Cardiac fibroblast (primary cell): ENCODE measurements at places on chromosomes 1 and 21.

DNA sequence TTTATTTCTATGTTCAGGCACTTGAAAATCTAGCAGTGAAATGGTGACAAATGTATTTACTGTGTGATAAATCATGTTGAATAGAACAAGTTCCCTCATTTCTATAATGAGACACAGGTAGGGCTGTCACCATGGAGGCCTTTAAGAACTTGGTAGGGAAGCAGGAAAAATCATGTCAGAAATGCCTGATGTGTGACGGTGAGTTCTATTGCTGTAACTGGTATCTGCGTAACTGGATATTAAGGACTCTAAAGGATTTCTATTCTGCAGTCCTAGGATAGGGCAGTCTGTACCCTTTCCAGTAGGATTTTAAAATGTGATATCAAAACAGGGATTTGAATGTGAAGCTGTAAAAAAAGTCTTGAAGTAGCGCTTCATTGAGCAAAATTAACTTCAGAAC lies 15.5 kb downstream of the ACTN2 start:
- no peak for DNase-seq

GRCh38 chr1:245694753-245695195 lies 540.0 kb downstream of the KIF26B start:
- DNase-seq: no peak

DNA sequence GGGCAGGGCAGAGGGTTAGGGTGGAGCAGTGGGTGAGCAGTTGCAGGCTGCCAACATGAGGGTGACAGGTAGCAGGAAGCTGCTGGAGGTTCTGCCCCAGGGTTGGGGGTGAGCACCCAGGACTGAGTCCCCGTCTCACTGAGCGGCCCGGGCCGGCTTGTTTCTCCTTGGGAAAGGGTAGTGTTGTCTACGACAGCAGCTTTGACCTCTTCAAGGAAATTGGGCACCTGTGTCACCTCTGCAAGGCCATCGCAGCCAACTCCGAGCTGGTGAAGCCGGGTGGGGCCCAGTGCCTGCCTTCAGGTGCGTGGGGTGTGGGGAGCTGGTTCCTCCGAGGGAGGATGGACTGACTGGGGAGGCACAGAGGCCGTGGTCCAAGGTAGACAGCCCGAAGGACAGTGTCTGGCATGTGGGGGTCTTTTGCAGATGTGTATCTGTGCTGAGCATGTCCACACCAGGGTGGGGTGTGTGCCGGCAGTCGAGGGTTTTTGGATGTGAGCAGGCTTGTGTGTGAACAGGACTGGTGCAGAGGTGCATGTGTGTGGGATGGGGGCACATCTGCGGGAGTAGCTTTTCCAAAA lies 51.9 kb downstream of the DISP3 start:
- DNase-seq: no peak

DNA sequence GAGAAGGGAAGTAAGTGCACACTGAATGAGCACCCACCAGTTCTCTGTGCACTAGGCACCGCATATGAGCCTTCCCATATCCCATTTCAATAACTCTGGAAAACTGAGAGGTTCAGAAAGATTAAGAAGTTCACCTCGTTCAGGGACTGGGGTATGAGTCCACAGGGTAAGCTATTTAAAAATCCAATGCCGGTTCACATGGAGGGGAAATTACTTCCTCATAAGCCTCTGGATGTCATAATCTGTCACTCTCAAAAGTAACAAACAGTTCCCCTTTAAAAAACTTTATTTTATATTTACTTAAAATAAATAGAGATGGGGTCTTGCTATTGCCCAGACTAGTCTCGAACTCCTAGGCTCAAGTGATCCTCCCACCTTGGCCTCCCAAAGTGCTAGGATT lies 1.9 kb downstream of the OR2B11 start:
- DNase-seq: no peak

DNA sequence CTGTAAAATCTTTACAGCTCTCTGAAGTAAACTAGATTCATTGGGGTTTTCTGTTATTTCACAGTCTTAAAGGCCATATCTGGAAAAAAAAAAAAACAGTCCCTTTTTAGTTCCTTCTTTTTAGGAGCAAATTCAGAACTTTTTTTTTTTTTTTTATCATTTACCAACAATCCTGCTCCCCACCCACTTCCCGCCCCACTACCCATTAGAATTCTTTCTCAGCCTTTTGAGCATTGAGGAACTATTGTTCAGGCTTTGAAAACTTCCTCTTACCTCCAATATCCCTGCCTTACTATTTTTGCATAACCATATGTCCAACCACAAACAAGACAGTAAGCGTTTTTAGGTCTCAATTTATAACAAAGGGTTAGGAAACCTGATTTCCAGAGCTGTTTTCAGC lies 330.1 kb downstream of the PLPP3 start:
- no peak for DNase-seq

- no peak for DNase-seq
These were observed 34.4 kb downstream of the FH start for GRCh38 chr1:241485145-241485544.

GRCh38 chr1:69172003-69173000 lies 395.4 kb upstream of the LRRC7 start:
- DNase-seq: peak; percentile 31

DNA sequence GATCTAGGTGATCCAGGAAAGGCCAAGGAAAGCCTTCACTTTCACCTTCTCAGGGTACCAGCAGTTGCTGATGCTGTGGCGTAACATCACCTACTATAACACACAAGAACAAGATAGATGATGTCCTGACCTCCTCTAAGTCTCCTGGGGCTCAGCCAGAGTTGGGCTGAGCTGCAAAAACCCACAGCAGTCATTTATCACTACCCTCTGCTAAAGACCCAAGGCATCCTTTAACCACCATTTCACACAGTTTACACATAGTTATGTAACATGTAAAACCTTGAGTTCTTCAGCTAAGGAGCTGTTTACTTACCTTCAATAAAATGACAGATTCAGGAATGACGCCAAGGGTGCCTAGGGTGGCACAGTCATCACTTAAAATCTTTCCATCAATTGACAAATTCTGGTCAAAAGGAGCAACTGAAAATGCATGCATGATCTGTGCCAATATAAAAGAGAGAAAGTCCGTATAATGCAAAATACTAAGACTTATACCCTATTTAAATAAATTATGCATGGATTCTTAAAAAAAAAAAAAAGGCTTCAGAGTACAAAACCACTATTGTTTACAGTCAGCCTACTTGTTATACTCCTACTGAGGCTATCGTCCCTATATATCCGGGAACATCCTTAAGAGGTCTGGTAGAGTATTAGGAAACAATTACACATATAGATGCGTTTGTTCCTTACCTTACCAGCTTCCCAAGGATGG lies 20.7 kb upstream of the RAP1GAP start:
- no peak for DNase-seq

DNA sequence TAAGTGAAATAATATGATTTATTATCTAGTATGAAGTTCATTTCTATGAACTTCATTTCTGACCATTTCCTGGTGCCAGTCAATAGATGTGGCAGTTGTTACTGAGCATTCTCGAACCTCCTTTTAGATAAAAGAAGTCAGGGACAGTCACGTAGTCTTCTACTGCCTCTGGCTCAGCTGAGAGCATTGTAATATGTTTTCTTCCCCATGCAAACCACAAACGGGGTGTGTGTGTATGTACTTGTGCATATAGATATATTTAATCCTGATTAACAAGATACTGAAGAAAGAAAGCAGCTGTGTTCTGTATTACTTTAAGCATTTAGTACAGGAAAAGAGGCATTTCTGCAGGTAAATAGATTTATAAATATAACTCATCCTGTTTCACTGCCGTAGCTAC lies 21.6 kb downstream of the ZNF684 start:
- DNase-seq: no peak

DNA sequence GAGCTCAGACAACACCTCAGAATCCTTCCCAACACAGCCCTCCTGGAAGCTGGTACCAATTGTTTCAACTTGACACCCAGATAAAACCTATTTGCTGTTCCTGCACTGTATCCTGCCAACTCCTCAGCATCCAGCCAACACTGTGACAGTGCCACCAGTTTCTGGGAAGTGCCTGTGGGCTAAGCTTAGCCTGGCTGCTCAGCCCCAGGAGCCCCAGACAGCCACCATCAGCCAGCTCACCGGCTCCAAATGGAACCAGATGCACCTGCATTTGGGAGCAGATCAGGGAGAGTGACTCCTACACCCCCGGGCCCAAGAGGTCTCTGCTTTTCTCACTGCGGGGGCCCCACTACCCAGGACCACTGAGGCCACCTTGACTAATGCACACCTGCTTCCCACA lies 24.9 kb downstream of the KCNN3 start:
- DNase-seq: no peak

DNA sequence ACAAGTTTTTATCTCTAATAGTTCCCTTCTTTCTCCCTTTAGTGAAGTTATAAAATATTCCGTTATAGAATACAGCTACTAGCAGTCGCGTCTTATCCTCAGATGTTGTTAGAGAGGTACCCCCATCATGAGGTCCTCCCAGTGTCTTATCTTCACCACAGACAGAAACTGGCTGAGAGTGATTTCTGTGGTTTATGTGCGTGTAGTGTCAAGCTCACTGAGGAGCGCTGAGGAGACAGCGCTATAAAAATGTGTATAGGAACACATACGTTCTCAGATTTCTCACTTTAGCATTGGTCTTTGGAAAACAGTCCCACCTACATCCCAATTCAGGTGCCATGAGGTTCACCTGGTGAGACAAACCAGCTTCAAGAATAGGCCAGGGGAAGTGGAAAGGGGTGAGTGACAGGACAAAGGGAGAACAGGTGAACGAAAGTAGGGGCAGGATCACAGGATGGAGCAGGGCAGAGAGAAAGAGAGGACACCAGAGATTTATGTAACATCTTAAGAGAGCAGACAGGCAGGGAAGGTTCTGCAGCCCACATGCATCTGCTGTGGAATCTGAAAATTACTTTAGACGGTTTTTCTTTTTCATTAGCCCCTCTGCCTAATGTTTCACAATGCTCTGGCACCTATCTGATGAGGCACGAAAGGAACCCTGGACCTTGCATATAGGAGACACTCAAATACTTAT lies 2.7 kb upstream of the PLEKHO1 start:
- no peak for DNase-seq

DNA sequence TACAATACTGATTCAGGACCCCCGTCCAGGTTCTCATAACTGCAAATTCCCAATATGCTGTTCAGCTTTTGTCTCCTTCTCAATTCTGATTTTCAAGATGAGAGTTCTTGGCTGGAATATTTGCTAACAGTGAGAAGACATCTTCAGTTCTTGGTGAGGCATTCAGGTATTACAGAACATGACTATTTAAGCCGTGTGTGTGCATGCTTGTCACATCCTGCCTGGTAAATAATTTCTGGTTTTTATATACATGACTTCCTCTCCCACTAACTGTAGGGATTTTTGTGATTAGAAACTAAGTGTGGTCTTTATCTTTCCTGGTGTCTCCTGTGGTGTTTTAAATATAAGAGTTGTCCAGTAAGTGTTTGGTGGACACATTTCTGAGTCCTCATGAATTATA lies 10.2 kb upstream of the SLC19A2 start:
- DNase-seq: no peak

- DNase-seq: no peak
These were observed 247.7 kb upstream of the PTBP2 start for GRCh38 chr1:96473791-96474434.
